Stimulated activated memory B cell treated with anti-CD40 and anti-IgM and Interleukin-4, amounts not matched to agents 10 μg/mL and 1 μg/mL and 100 μg/mL, for 72 hours (primary cell): ENCODE measurements at places on chromosomes 16 and 17.
A peak's percentile ranks its signal among the peaks of the same experiment; 100 is the strongest.

DNA sequence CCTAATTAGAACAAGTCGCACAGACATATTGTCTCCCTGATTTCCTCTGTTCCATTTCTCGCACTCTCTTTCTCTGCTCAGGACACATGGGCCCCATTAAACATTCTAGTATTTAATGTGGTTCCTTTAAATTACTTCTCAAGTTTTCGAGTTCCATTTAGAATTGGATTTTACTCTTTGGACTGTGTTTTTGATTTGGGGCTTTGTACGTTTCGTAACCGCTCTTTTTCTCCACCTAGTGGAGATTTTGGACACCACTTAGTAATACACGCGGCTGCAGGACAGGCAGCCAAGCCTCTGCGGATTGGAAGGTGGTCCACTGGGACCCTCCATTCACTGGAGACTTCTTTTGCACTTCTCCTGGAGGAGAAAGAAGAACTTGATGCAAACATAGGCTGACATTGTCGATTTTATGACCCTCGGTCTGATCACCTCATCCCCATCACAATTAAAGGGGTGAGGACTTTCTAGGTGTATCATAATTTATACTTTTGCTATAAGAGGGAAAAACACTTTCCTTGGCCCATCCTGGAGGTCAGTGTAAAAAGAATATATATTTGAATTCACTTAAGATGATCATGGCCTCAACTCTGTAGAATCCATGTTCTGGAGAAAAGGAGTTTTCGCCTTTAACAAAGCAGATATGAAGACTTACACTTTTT, 85.7 kb downstream of the NOG start:
- no peak for ATAC-seq

GRCh38 chr16:8831871-8832716, 34.5 kb downstream of the PMM2 start:
- ATAC-seq: no peak

DNA sequence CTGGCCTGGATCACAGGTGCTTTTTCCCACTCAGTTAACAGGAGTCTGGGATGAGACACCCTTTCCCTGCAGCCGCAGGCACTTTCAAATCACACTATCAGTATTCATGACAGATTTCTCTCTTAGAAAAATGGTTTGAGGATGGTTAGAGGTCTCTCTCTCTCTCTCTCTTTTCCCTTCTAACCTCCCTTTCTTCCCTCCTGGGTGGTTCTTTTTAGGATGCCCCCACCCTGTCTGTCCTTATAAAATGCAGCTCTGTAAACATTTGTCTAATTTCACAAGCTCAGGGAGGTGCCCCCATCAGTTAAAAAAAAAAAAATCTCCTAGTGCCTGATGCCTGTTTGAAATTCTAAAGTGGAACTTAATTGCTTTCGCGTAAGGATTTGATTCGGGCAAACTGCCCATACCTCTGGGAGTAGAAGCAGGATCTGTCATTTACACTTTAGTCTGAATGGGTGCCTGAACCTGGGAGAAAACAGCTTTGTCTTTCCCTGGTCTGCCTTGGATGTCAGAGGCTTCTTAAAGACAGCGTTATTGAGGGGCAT, 158.8 kb downstream of the CCDC182 start:
- ATAC-seq: no peak

GRCh38 chr16:80837533-80838147, 33.2 kb upstream of the CDYL2 start:
- ATAC-seq: no peak

- ATAC-seq: no peak
Measured at GRCh38 chr16:87575027-87575804, 27.1 kb upstream of the JPH3 start.

GRCh38 chr16:67013233-67013822, 15.6 kb upstream of the CBFB start:
- no peak for ATAC-seq

- no peak for ATAC-seq
Measured at GRCh38 chr17:38875477-38876075, 5.7 kb downstream of the LASP1 start.

DNA sequence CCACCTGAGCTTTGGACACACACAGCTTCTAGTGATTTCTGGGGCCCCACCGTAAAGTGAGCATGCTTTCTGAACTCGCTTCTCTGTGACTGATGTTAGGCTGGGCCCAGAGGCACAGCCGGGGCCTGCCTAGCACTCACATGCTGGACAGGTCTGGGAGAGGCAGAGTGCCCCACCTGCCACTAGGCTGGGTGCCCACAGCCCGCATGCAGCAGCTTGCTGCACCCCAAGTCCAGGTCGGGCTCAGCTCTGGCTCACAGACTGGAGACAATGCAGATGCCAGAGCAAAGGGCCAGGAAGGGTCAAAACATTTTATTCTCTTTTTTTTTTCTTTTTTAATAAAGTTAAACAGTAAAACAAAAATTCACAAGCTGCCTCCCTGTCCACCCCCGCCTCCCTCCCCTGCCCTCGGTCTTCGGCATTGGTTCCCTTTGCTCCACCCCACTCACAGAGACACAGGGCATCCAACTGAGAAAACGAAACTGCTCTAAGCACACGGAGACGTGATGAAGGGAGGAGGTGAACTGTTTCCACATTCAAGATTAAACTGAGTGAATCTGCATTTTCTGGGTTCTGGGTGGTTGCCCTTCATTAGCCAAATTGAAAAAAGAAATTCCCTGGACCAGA, 9.7 kb downstream of the CNP start:
- ATAC-seq: peak; percentile 68

DNA sequence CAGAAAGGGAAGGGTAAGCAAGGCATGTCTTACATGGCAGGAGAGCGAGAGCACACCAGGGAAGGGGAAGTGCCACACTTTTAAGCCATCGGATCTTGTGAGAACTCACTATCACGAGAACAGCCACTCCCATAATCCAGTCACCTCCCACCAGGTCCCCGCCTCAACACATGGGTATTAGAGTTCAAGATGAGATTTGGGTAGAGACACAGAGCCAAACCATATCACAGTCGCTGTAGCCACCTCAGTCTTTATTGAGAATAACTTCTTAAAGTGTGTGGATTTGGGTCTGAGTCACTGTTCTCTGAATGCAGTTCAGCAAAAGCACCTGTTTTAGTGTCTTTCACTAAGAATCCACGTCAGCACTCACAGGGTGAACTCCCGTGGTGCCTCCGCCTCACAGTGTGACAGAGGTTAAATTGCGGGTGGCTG, 195.2 kb upstream of the CHMP6 start:
- no peak for ATAC-seq

DNA sequence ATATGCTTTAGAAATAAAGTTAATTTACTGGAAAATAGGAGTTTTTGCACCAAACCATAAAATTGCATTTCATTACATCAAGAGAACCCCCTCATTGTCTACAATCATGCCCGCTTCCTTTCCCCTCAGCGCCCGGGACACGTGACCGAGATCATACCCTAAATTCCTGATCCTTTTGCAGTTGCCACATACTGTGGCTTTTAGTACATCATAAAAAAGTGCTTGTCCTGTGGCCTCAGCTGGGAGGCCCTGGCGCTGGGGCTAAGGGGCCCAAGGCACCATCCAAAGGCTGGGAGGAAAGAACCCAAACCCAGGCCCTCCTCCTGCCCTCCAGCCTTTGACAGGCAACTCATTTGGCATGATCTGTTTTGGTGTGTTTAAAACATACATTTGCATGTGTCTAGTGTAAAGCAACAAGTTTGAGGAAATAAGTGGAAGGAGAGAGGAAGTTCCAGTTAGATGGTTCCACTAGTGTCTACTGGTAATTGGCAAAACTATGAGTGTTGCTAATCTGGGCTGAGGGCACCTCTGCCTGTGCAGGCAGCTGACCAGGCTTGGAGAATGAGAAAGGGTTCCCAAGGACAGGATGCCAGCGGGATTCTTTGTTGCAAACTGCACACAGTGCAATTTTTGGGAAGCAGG, 6.0 kb downstream of the CDK5R1 start:
- ATAC-seq: no peak

GRCh38 chr17:13542636-13543035, 59.1 kb downstream of the HS3ST3A1 start:
- ATAC-seq: no peak

DNA sequence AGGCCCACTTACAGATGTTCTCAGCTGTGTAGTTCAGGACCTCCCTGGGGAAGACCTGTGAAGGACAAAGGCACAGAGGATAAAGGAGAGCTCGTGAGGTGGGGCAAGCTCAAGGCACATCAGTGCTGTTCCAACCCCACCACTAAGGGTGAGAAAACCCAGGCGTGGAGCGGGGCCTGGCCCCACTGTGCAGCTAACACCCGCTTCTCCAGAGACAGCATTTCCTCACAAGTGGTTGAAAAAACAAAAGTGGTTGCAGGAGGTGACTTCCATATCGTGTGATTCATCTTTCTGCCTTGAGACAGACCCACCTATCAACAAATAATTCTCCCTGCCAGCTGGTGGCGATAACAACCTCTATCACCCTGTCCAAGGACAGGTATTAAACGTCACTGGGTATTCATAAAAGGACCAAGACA, 30.0 kb downstream of the SNN start:
- ATAC-seq: no peak
